ENCODE measurements at places on chromosomes 16 and 17. TPM values are rescaled to one million over a fixed set of nuclear protein-coding genes. Genes with fewer than 3 reads are reported as not detected.

The C16orf89 gene
- not detected for total RNA-seq

The GP1BA gene
- not detected for total RNA-seq

The NKD1 gene
- 0.95 TPM for total RNA-seq

The SRCIN1 gene
- 0.05 TPM for total RNA-seq

DNA sequence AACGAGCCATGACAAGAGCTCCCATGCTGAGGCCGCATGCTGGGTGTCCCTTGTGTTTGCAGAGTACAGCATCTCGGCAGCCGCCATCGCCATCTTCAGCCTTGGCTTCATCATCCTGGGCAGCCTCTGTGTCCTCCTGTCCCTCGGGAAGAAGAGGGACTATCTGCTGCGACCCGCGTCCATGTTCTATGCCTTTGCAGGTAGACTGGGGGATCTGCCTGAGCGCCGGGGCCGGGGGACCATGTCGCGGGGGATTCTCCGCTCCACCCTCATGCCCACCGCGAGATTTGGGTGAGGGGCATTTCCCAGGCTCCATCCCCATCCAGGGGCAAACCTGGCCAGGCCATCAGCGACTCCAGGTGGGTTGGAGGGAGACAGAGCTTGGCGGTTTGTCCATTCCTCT, 10.7 kb downstream of the CACNG1 start:
- DNase-seq = peak; percentile 11
- H3K36me3 ChIP-seq = no peaks in the 10 kb centered on the region
- no peak overlapping the region for H3K27ac ChIP-seq
- H3K27me3 ChIP-seq = no peaks in the 10 kb centered on the region

- H3K36me3 ChIP-seq = no peaks in the 10 kb centered on the region
- H3K4me1 ChIP-seq = no peaks in the 10 kb centered on the region
- no peak overlapping the region for H3K4me3 ChIP-seq
- H3K27ac ChIP-seq = no peak overlapping the region
- H3K27me3 ChIP-seq = peaks cover 13% of the 10 kb centered on the region
Measured at GRCh38 chr17:56640116-56640515, 46.6 kb downstream of the NOG start.

Measured in activated CD4-positive, alpha-beta memory T cell treated with anti-CD3 and anti-CD28 coated beads, Interleukin-2, amount 10 ng/mL, durations not matched to agents 7 days and 5 days (primary cell).